ENCODE measurements at places on chromosomes 12 and 14. TPM values are rescaled to one million over a fixed set of nuclear protein-coding genes. Genes with fewer than 3 reads are reported as not detected.
A peak's percentile ranks its signal among the peaks of the same experiment; 100 is the strongest.

CIT gene
- total RNA-seq, result 21.0 TPM

WDHD1 gene
- 13.1 TPM for total RNA-seq

RHEBL1 gene
- 0.72 TPM for total RNA-seq

SCNN1A gene
- not detected for total RNA-seq

C12orf56 gene
- not detected for total RNA-seq

PSMA6 gene
- total RNA-seq, result 435 TPM

CDCA3 gene
- total RNA-seq, result 23.5 TPM

CMA1 gene
- total RNA-seq, result not detected

KRT83 gene
- not detected for total RNA-seq

GRCh38 chr14:66105815-66106214 is 380.4 kb upstream of the CCDC196 start:
- no peaks in the 10 kb centered on the region for H3K4me1 ChIP-seq
- H3K27me3 ChIP-seq, result no peaks in the 10 kb centered on the region
- H3K36me3 ChIP-seq, result no peaks in the 10 kb centered on the region
- DNase-seq, result no peak

GRCh38 chr12:41424651-41425050 is 236.5 kb downstream of the PDZRN4 start:
- no peaks in the 10 kb centered on the region for H3K27me3 ChIP-seq
- no peak for DNase-seq
- no peaks in the 10 kb centered on the region for H3K36me3 ChIP-seq
- H3K27ac ChIP-seq, result no peak overlapping the region
- H3K4me3 ChIP-seq, result no peak overlapping the region

DNA sequence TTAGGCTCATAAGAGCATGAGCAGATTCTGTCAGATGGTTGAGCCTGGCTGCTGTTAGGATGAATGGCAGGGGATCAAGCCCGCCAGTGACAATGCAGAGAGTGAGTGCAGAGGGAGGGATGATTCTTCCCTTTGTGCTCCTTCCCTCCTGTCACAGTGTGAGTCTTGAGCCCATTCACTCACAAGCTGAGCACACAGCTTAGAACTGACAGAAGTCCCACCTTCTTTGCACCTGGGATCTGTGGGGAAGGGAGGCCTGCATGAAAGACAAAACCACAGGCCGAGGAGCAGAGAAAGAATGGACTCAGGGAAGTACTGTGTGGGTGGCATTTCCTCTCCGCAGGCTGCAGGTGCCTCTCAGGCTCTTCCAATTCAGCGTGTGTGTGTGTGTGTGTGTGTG is 160.6 kb downstream of the KCNA5 start:
- H3K36me3 ChIP-seq, result no peaks in the 10 kb centered on the region
- DNase-seq, result no peak
- H3K4me3 ChIP-seq, result no peak overlapping the region
- H3K27me3 ChIP-seq, result peaks cover 3% of the 10 kb centered on the region
- peaks cover 4% of the 10 kb centered on the region for H3K4me1 ChIP-seq

DNA sequence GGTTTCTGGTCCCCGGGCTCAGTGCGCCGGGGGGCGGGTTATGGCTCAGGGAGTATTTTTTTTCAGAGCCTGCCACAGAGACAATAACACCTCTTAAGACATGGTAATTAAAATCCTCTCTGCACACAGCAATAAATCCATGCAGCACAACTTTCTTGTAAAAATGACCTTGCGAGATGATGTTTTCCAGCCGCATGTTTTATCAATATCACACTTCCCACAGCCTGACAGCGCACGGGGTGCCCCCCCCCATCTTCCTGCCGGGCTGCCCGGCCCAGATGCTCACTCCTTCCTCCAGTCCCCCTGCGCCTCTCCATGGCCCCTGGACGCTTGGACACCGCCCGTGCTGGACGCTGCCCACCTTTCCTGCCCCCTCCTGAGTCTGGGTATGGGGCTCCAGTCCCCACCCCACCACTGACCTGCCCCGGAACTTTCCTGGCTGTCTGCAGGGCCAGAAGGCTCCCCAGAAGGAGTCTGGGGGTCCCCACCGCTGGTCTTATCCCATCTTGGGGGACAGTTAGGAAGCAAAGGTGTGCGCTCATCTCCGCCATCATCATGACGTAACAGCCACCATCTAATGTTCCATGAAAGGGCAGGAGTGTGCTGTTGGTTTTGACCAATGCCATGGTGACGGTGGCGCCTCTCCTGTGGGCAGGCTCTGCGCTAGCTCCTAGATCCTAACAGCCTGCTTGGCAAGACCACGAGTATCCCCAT is 182.9 kb downstream of the KIF26A start:
- H3K36me3 ChIP-seq, result no peaks in the 10 kb centered on the region
- H3K4me3 ChIP-seq, result no peak overlapping the region
- H3K4me1 ChIP-seq, result no peaks in the 10 kb centered on the region

- no peak for DNase-seq
- H3K27me3 ChIP-seq, result no peaks in the 10 kb centered on the region
- H3K36me3 ChIP-seq, result peaks cover 13% of the 10 kb centered on the region
- no peak overlapping the region for H3K4me3 ChIP-seq
- H3K4me1 ChIP-seq, result peaks cover 23% of the 10 kb centered on the region
These were observed 12.9 kb downstream of the ETV6 start for GRCh38 chr12:11662369-11662768.

DNA sequence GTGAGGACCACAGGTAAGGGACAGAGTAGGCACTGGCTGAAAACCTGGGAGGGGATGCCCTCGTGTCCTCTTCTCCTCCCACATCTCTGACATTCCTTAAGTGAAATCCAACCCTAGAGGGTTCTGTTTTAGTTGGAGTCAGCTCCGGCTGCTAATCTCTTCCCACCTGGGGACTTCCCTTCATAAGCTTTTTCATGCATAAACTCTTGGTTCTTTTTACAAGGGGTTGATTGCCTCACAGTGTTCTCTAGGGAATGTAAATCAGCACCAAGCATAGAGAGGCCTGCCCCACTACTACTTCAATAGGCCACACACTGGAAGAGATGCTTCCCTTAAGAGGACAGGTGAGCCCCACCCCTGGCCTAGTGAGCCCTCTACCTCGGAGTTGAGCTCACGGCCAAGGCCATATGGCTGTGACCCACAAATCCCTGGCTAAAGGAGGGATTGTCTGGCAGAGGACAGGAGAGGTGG is 3.2 kb upstream of the SYNDIG1L start:
- H3K4me1 ChIP-seq, result no peaks in the 10 kb centered on the region
- H3K27ac ChIP-seq, result no peak overlapping the region
- peaks cover 61% of the 10 kb centered on the region for H3K27me3 ChIP-seq
- no peak overlapping the region for H3K4me3 ChIP-seq

GRCh38 chr14:49586673-49587460 is 687 bp upstream of the RPS29 start:
- no peaks in the 10 kb centered on the region for H3K27me3 ChIP-seq
- peak overlapping the region; percentile 15 for H3K4me3 ChIP-seq

GRCh38 chr14:90797451-90797850 is 18.8 kb downstream of the TTC7B start:
- no peaks in the 10 kb centered on the region for H3K36me3 ChIP-seq
- no peak overlapping the region for H3K27ac ChIP-seq
- no peak overlapping the region for H3K4me3 ChIP-seq
- peaks cover 11% of the 10 kb centered on the region for H3K4me1 ChIP-seq
- no peak for DNase-seq

DNA sequence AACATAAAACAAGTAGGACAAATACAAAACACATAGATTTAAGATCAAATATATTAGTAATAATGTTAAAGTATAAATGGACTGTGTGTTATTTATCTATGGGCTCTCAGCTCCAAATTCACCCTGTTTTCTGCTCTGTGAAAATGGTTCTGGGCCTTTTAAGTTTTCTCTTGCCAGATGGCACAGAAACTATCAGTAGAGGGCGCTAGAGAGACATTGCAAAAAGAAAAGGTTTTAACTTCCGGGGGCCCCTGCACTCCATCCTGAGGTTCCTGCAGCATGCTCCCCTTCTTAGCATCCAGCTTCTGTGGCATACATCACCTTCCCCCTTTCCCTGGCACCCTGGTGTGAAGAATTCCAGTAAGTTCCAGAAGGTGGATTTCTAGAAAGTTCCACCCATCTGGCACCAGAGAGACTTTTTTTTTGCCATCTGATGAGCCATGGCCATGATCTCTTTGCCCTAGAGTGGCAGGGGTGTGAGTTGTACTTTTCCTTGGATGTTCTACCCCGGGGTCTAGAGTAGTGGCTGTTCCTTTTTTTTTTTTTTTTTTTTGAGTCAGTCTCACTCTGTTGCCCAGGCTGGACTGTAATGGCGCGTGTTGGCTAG is 29.3 kb downstream of the ZCRB1 start:
- H3K4me3 ChIP-seq, result no peak overlapping the region
- H3K36me3 ChIP-seq, result no peaks in the 10 kb centered on the region
- no peaks in the 10 kb centered on the region for H3K27me3 ChIP-seq
- H3K27ac ChIP-seq, result no peak overlapping the region
- no peaks in the 10 kb centered on the region for H3K4me1 ChIP-seq
- no peak for DNase-seq

DNA sequence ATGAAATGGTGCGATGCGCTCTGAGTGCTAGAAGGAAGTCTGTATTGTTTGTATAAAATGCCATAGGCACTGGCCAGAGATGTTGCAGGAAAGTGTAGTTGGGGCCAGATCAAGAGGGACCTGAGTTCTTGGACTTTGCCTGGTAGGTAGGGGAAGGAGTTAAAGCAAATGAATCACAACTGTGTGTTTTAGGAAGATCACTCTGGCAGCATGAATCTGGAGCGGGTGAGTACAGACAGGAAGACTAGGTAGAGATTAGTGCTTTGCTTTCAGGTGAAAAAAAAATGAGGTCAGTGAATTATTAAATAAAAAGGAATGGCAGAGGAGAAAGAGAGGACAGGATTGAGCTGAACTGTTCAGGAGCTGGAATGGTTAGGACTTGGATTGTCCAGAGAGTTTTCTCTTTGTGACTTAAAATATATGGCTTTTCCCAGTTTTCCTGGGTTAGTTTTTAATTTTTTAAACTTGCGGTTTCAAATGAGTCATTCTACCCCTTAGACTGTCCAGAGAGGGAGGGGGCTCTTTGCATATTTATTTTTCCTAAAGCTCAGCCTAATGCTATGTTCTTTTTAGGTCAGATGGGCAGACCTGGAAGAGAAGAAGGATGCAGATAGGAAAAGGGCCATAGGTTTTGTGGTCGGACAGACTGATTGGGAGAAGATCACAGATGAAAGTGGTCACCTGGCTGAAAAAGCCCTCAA is 41.1 kb downstream of the PROX2 start:
- H3K4me1 ChIP-seq, result peaks cover 18% of the 10 kb centered on the region
- peaks cover 12% of the 10 kb centered on the region for H3K36me3 ChIP-seq
- H3K27ac ChIP-seq, result peak overlapping the region; percentile 86
- no peaks in the 10 kb centered on the region for H3K27me3 ChIP-seq
- peak; percentile 65 for DNase-seq
- H3K4me3 ChIP-seq, result no peak overlapping the region

GRCh38 chr14:102893452-102893851 is 29.0 kb upstream of the AMN start:
- no peak overlapping the region for H3K27ac ChIP-seq
- peak; percentile 99 for DNase-seq
- H3K4me1 ChIP-seq, result peaks cover 4% of the 10 kb centered on the region
- H3K27me3 ChIP-seq, result no peaks in the 10 kb centered on the region
- H3K4me3 ChIP-seq, result no peak overlapping the region
- peaks cover 13% of the 10 kb centered on the region for H3K36me3 ChIP-seq

DNA sequence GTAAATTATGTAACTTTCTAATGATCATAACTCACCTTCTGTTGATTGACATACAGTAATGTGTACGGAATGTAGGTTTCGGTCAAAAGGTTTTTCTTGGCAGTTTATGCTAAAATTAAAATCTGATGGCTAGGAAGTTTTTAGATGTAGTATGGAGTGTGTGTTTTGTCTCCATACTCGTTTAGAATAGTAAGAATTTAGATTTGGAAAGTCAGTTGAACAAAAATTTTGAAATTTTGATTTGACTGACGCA is 859 bp downstream of the PALS1 start:
- peak overlapping the region; percentile 83 for H3K4me3 ChIP-seq
- no peaks in the 10 kb centered on the region for H3K36me3 ChIP-seq
- H3K27me3 ChIP-seq, result no peaks in the 10 kb centered on the region
- H3K27ac ChIP-seq, result peak overlapping the region; percentile 81
- no peak for DNase-seq

- peak overlapping the region; percentile 76 for H3K27ac ChIP-seq
- peaks cover 30% of the 10 kb centered on the region for H3K4me1 ChIP-seq
- no peaks in the 10 kb centered on the region for H3K27me3 ChIP-seq
- peak overlapping the region; percentile 12 for H3K4me3 ChIP-seq
- peak; percentile 86 for DNase-seq
These were observed 7.1 kb upstream of the MRPL52 start for GRCh38 chr14:22822571-22823098.

- no peak overlapping the region for H3K27ac ChIP-seq
- peaks cover 1% of the 10 kb centered on the region for H3K36me3 ChIP-seq
- peaks cover 6% of the 10 kb centered on the region for H3K4me1 ChIP-seq
- H3K4me3 ChIP-seq, result no peak overlapping the region
These were observed 281.0 kb upstream of the RGS6 start for GRCh38 chr14:71651228-71651627.

- H3K27me3 ChIP-seq, result no peaks in the 10 kb centered on the region
- no peak overlapping the region for H3K4me3 ChIP-seq
- DNase-seq, result peak; percentile 96
- no peaks in the 10 kb centered on the region for H3K36me3 ChIP-seq
- no peak overlapping the region for H3K27ac ChIP-seq
- H3K4me1 ChIP-seq, result peaks cover 3% of the 10 kb centered on the region
These were observed 141.0 kb downstream of the SLC16A7 start for GRCh38 chr12:59736786-59737185.

DNA sequence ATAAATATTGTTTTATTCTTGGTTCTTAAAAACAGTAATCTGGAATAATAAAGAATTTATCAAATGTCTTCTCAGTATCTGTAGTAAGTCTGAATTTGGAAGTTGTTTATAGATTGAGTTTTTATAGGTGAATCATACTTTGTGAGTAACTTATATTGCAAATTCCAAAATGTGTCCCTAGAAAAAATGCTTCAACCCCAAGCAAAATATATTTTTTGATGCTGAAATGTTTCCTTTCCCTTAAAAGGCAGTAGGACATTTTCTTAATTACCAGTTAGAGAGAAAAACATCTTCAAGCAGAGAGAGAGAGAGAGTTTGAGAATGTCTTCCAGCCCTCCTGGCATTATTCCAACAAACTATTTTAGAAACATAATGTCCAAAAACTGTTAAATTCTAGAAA is 37.9 kb downstream of the PELI2 start:
- no peak overlapping the region for H3K4me3 ChIP-seq
- H3K27me3 ChIP-seq, result no peaks in the 10 kb centered on the region
- DNase-seq, result peak; percentile 54
- H3K27ac ChIP-seq, result no peak overlapping the region

- no peak for DNase-seq
- no peaks in the 10 kb centered on the region for H3K27me3 ChIP-seq
- H3K36me3 ChIP-seq, result no peaks in the 10 kb centered on the region
These were observed 5.0 kb downstream of the SLC25A21 start for GRCh38 chr14:37167151-37168047.
